SK-N-SH treated with all-trans-retinoic acid at 6 μM for 48 hours (cell line): ENCODE measurements at places on chromosomes 12 and 14.

GRCh38 chr12:18340786-18341185 lies 79.5 kb downstream of the PIK3C2G start:
- no peak for ATAC-seq

DNA sequence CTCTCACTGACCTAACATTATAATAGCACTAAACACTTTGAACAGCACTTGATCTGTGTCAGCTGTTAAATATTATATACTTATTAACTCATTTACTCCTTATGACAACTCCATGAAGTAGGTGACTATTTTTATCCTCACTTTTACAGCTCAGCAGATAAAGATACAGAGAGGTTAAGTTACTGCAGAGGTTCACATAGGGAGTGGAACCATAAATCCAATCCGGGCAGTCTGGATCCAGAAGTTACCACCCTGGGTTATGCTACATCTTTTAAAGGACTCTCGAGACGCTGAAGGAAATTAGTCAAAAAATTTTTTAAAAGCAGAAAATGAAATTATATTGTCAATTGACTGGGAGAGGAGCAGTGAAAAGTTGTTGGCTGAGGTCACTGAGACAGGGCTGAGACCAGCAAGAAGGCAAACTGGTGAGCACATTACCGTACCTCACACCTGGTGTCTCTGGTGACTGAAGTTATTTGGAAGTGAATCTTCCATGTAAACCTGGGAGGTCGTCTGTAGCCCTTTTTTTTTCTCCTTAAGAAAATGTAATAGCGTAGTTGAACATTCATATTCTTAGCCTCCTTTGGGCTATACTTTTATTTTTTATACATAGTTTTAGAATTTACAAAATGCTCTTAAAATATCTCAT lies 1.2 kb upstream of the RIMKLB start:
- ATAC-seq: no peak

DNA sequence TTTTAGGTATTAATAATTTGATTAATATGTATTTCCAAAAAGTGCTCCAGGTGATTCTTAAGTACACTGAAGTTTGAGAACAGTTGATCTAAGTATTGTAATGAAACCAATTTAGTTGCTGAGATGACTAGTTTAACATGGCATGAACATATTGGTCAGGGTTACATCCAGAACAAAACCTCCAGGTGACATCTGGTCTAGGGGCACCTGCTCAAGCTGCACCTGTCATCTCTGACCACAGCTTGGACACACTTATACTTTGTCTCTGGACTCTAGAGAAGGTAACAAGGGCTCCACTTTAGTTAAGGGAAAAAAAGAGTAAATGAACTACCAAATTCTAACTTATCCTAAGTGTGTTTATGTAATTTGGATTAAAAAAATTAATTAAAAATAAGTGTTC lies 8.1 kb downstream of the ARID2 start:
- no peak for ATAC-seq

GRCh38 chr12:50589650-50590435 lies 85.1 kb downstream of the DIP2B start:
- ATAC-seq: peak; percentile 96

- peak; percentile 71 for ATAC-seq
These were observed 101.0 kb upstream of the GZMB start for GRCh38 chr14:24734917-24735500.

- peak; percentile 55 for ATAC-seq
These were observed 328.9 kb downstream of the TMTC2 start for GRCh38 chr12:83015390-83016217.

DNA sequence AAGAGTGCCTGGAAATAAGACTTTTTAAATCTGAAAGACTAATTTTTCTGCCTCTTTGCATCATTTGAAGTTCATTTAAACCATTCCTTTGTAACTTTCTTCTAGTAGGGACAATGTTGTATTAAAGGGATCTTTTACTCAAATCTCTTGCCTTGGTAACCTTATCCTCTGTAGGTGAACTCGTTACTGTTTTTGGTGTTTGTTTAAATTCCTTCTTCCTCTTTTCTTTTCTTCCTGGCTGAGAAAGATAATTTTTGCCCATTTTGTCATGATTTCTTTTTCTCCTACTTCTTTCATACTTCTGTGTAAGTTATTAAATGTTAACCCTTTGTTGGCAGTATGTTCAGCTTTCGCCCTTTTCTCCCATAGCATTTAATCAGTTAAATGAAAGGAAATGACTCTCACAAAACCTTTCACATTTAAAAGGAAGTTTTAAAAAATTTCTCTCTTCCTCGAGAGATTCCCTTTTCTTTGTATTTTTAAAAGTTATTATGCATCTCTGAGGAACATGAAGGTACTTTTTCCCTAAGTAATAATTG lies 10.3 kb downstream of the VEZT start:
- no peak for ATAC-seq

DNA sequence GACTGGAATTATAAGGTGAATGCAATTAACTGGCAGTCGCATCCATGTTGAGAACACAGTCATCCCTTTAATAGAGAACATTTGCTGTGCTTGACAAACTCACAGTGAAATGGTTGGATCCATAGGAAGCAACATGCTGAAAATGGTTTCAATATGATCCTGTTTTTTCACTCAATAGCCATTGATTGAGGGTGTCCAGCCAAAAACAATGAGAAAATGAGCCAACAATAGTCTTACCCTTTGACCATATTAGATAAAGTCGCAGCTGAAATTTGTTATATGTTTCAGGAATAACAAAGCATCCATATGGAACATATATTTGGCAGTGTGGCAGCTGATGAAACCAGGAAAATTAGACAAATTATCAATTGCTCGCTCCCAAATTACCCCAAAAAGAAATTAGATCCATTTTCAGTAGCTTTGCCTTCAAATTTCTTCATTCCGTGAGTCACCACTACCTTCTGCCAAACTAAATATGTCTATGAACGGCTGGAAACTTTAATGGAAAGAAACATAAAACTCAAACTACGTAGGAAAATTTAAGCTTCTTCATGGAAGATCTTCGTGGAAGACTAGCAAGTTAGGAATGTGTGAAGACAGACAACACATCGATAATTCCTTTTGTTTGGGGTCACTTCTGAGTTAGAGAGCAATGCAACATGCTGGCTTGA lies 17.4 kb downstream of the IGF1 start:
- ATAC-seq: no peak

DNA sequence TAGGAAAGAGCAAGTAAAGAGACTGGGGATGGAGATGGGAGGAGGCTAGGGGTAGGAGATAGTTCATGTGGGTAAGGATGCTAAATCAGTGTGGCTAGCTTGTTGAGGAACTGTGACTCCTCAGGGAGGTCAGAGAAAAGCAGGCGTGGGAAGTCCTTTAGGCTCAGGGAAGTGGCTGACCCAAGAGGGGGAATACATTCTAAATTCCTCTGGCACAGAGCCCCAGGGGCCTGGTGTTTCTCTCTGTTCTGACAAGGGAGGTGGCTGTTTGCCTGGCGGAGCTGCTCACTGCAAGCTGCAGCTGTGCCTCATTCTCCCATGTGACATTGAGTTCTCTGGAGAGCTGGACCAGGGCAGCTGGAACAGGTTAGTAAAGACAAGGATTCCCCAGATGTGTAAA lies 152.2 kb upstream of the SLC38A2 start:
- peak; percentile 78 for ATAC-seq

GRCh38 chr12:123034865-123035264 lies 54.4 kb downstream of the ARL6IP4 start:
- peak; percentile 85 for ATAC-seq
